Myocyte (in vitro differentiated cells): ENCODE measurements at places on chromosomes 11 and 22.

DNA sequence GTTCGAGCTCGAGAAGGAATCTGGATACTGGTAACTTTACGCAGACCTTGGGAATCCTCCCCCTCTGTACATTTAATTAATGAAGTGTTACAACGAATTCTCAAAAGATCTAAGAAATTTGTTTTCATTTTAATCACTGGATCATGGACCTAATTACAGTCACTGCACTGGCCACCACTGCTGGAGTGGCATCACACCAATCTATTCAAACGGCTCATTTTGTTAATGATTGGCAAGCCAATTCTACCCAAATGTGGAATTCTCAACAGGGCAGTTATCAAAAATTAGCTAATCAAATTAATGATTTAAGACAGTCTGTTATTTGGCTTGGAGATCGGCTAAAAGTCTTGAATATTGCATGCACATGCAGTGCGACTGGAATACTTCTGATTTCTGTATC lies 30.1 kb upstream of the ALDH3B2 start:
- DNase-seq: no peak

DNA sequence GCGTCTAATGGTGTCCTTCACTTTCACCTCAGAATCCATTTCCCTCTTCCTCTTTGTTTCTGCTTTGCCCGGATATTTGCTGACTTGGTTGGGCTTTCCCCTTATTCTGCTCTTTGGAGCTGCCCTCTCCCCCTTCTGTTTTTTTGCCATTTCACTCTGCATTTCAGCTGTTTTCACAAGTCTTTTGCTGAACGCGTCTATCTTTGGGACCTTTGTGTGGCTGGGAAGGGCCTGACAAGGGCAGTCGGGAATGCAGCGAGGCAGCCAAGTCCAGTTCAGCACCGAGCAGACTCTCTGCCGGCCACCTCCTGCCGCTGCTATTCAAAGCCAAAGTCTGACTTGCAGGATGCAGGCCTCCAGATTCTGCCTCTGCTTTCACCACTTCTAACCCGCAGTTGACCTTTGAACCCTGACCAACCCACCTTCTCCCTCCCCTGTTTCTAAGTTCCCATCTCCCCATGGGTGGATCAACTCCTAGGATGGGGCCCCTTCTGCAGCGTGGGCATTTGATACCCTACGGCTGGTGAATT lies 38.2 kb downstream of the FEZ1 start:
- peak; percentile 85 for DNase-seq

GRCh38 chr11:126452241-126453101 lies 97.0 kb downstream of the ST3GAL4 start:
- no peak for DNase-seq

- DNase-seq: no peak
Measured at GRCh38 chr11:128512474-128512996, 74.8 kb downstream of the ETS1 start.

DNA sequence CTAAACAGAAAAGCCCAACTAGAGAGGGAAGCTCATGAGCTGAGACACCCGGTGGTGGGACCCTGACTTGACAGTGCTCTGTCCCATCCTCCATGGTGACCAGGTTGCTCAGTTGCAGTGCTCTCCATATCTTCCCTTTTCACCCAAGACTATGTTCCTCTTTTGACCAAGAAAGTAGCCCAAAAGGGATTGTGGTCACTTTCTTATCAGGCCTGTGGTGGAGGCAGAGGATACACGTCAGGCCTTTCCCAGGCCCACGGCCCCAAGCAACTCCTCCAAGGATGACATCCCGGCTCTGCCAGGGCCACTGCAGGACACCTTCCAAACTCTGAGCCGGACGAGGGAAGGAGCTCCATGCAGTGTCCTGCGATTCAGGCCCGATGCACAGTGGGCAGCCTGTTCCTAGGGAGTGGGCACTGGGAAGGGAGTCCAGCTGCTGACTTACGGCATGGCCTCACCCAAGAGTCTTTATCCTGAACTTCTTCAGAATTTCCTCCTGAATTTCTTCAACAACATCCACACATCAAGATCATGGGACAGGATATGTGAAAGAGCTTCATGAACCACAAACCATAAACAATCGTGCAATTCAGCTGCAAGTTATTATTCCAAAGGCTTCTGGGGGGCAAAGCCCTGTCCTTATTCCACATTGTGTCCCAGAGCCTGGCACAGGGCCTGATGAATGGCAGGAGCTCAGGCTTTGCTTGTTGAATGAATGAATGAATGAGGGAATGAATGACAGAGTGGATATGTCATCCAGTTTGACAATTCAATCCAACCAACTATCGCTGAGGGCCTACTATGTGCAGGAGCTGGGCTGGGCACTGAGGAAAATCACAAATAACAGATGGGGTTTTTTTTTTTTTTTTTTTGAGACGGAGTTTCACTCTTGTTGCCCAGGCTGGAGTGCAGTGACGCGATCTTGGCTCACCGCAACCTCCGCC lies 36.0 kb upstream of the MYH9 start:
- no peak for DNase-seq

DNA sequence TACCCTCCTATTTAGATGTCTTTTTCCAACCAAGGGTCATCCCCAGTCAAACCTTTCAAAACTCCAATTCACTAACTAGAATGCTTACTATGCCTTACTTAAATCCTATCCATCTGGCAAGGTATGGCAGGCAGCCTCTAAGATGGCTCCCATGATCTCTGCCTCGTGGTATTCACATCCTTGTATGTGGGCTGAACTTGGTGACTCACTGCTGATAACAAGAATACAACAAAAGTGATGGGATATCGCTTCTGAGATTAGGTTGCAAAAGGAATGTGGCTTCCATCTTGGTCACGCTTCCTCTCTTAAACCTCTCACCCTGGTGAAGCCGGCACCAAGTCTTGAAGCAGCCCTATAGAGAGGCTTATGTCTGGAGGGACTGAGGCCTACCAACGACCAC lies 29.6 kb upstream of the UPB1 start:
- DNase-seq: peak; percentile 20

GRCh38 chr22:29907753-29908515 lies 25.0 kb downstream of the MTMR3 start:
- DNase-seq: peak; percentile 92

- no peak for DNase-seq
Measured at GRCh38 chr22:46587061-46587460, 33.1 kb upstream of the GRAMD4 start.

DNA sequence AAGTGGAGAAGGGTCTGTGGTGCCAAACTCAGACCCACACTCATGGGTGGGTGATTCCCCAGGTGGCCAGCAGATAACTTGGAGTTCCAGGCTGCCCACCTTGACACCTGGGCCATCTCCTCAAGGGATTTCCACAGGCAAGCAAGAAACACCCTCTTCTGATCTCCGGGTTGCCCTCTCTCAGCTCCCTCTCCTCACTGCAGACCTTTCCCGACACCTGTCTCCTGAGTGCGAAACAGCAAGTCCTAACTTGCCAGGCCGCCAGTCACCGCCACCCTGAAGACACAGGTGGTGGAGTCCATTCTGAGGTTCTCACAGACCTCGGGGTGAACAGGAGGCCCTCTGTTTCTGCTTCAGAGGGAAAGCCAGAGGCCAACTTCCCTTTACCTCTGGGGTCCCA lies 16.6 kb downstream of the GALNT18 start:
- no peak for DNase-seq

DNA sequence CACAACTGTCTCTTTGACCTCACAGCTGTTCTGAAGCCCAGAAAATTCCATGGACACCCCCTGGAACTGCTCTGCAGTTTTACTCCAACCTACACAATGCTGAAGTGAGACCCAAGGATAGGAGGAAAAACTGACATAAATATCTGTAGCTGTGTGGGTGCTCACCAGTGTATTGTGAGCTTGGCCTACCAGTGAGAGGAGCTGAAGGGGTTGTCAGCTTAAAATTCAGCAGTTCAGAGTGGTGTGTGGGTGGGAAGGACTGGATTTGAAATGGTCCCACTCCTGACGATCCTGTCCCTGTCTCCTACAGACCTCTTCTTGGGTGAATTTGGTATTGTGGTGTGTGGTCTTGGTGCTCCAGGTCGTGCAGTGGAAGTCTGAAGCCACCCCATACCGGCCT lies 2.2 kb downstream of the TMEM223 start:
- no peak for DNase-seq

GRCh38 chr11:36431429-36432092 lies 78.5 kb downstream of the TRAF6 start:
- peak; percentile 87 for DNase-seq

DNA sequence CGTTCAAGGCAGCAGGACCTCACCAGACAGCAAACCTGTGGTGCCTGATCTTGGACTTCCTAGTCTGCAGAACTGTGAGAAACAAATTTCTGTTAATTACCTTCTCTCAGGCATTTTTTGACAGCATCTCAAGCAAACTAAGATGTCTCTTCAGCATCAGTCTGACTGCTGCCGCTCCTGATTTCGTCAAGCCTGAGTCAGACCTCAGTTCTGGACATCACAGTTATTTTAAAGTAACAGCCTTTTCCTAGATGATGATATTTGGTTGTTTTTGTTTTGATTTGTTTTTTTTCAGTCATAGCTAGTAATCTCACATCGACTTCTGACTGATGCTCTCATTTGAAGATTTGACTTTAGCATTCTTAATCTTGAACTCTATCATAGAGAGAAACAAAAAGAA lies 71.9 kb downstream of the BLID start:
- DNase-seq: no peak

- DNase-seq: no peak
Measured at GRCh38 chr22:36753916-36754315, 22.0 kb downstream of the IFT27 start.

- no peak for DNase-seq
Measured at GRCh38 chr11:75265851-75266531, 25.4 kb downstream of the TPBGL start.

GRCh38 chr11:22774716-22775115 lies 54.9 kb downstream of the SVIP start:
- DNase-seq: no peak

GRCh38 chr11:64810891-64811272 lies 531 bp upstream of the MEN1 start:
- DNase-seq: no peak

DNA sequence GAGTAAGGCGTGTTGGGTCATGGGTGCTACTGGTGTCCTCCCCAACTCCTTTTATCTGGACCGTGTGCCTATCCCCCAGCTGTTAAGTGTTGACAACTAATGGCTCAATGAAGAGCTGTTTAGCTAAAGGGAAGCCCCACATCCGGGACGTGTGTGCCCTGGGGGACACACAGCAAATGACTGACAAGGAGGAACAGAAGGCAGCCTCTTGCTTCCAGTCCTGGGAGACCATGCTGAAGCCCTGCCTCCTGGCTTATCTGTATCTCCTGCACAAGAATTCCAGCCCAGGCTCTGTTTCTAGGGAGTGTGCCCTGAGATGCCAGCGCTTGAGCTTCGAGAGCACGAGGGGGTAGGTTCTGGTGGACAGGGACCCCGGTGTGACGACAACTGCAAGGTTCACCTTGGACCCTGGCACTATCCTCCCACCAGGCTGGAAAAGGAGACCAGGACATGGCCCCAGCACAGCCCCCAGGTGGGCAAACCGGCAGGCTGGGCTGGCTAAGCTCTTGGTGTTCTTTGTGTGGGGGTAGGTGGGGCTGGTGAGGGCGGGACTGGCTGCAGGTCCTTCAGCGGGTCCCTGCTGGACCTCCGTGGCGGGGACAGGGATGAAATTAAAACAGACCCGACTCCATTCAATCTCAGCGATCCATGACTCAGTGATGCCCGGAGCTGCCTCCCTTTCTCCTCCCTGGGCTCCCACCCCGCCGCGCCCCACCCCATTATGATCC lies 21.0 kb downstream of the ASCL2 start:
- no peak for DNase-seq

DNA sequence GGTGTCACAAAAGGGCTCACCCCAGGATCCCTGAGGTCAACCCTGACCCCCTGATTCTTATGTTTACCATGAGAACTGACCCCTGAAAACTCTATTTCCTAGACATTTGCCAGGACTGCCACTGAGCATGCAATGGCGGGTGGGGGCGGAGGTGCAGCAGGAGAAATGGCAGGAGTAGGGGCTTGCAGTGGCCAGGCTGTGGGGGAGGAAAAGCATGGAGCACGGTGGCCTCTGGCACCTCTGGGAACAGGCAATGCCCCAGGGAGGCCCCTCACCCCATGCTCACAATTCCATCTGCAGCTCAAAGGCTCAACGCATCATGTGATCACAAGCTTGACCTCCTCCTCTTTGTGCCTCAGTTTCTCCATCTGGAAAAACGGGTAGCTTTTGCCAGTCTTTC lies 46.5 kb upstream of the FGF3 start:
- DNase-seq: no peak

- no peak for DNase-seq
Measured at GRCh38 chr11:75810637-75811390, 4.2 kb upstream of the UVRAG start.

DNA sequence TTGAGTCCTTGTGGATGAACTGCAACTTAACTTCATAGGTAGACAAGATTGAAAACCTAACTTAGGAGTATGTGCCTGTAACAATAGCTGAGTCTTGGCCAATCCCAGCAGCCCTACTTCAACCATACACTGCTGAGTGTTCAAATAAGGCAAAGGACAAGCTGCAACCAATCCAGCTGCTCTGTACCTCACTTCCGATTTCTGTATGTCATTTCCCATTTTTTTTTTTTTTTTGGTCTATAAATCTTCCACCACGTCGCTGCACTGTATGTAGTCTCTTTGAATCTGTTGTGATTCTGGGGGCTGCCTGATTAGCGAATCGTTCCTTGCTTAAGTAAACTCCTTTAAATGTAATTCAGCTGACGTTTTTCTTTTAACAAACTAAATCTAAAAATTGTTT lies 35.4 kb upstream of the FLI1 start:
- DNase-seq: no peak

DNA sequence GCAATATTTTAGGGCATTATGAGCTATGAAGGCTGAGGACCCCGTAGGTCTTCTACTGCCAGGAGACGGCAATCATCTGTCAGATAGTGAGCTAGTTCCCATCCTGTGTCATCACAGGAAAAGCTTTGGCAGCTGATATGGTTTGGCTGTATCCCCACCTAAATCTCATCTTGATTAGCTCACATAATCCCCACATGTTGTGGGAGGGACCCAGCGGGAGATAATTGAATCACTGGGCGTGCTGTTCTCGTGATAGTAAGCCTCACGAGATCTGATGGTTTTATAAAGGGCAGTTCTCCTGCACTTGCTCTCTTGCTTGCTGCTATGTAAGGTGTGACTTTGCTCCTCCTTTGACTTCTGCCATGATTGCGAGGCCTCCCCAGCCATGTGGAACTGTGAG lies 18.1 kb downstream of the CSRP3 start:
- DNase-seq: peak; percentile 60
